ENCODE measurements at places on chromosomes 11 and 22.

DNA sequence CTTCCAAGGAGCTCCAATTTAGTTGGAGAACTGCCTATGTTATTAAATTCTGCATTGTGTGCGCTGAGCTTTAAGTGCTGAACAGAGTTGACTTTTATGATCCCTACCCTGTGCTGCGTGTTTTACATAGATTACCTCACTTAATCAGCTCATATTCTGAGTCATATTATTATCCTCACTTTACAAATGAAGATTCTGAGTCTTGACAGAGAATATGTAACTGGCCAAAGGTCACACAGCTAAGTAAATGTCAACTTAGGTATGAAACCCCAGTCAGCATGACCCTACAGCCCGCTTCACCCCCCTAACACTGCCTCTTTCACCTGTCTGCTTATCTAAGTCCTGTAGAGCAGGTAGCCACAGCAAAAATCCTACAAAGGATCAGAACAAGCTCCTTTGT lies 19.8 kb upstream of the TMPRSS5 start:
- no peak for DNase-seq

GRCh38 chr22:31046539-31047226 lies 34.4 kb upstream of the SMTN start:
- no peak for DNase-seq

GRCh38 chr11:85828640-85828978 lies 17.7 kb upstream of the SYTL2 start:
- no peak for DNase-seq

- DNase-seq: peak; percentile 61
Measured at GRCh38 chr11:67006029-67006884, 16.7 kb upstream of the SYT12 start.

DNA sequence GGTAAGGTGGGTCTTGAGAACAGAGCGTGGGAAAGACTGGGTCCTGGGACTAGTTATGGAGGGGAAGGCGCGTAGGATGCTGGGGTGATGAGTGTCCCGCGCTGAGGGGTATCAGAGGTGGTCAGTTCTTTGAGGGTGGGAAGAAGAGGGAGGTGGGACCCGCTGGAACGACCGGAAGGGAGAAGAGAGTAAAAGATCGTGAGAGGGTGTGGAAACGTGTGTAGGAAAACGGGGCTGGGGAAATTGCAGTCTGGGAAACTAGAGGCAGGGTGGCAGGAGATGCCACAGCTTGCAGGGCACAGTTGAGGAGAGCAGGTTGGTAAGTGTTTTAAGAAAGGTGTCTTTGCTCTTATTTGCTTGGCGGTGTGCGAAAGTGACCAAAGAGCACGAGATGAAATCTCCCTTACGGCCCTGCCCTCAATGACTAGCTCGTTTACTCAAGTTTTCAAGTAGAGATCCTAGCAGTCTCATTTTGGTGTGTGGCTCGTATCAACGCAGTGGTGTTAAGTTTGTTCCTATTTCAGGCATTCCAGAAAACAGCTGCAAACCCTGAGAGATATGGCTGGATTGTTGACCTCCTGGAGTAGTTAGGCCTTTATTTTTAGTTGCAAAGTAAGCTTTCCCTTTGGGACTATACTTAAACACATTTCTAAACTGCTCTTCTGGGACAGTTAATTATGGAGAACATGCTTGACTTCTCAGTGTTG lies 615 bp downstream of the STT3A start:
- DNase-seq: peak; percentile 27

GRCh38 chr11:115889712-115890111 lies 385.5 kb upstream of the CADM1 start:
- DNase-seq: no peak

DNA sequence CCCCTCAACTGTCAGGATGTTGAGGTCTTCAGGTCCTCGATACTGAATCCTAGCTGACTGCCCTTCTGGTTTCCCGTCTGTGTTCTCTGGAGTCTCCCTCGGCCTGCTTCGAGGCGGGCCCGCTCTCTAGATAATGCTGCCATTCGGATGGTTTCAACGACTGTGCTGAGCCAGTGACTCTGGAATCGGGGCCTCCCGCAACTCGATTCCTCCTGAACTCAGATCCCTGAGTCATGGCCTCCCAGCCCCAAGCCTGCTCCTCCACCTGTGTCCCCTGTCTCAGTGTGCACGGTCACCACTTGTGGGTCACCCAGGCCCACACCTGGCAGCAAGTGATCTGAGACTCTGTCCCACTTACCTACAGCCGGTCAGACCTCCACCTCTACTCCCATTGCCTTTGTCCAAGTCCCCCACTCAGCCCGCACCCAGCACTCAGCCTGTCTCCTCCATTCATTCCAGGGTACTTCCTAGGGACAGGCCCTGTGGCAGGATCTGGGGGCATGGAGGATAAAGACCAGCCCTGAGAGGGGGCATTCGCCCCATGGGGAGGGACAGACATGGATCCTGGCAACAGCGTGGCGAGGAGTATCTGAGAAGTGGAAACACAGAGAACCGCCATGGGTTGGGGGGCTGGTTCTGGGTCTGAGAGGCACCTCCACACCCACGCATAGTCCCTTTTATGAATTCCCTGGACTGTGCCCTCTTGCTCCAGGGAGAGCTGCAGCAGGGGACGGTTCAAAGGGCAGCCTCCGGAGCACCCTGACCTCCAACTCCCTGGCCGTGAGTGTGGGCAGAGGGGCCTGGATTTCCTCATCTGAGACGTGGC lies 14.3 kb downstream of the MPST start:
- DNase-seq: no peak

DNA sequence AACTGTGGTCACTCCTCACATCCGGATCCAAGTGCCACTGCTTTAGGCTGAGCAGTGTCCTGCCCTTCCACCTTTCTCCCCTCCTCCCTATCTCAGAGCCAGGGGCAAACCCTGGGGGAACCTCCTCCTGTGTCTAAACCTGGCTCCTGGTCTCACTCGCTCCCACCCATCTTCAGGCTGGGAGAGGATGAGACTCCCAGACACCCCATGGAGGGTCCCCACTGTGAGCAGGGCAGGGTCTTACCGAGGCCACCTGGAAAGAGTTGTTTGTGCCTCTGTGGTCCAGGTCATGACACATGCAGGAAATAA lies 93.6 kb downstream of the PDE2A start:
- no peak for DNase-seq

- no peak for DNase-seq
Measured at GRCh38 chr11:32952421-32952820, 59.8 kb downstream of the QSER1 start.

- DNase-seq: peak; percentile 78
Measured at GRCh38 chr11:70111269-70112016, 33.3 kb downstream of the ANO1 start.

- no peak for DNase-seq
Measured at GRCh38 chr22:44930016-44930710, 79.6 kb downstream of the PHF21B start.

DNA sequence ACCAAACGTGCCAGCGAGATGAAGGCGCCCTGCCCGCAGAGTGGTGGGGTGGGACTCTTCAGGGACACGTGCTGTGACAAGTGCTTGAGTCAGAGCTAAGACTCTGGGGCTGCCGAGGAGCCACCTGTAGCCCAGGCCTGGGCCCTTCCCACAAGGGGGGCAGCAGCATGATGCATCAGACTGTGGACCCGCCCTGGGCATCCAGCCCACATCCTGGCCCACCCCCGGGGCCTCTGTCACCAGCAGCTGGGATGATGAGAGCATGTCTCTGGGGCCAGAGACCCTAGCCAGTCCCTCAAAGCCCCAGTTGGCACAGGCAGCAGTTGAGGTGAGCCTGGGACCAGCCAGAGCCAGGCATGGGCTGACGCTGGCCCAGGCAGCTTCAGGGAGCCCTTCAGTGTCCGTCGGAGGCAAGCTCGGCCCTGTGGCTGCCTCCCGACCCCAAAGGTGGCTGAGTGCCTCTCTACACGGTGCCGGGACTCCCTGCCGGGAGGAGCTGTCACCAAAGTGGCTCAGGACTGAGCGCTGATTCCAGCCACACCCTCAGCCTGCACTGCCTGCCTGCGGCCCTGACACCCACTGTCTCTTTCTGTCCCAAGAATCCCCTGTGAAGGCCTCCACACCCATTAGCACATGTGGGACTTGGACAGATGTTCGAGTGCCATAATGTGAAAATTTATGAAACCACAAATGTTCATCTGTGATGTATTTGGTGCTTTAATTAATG lies 41.3 kb downstream of the CDKN1C start:
- DNase-seq: no peak

DNA sequence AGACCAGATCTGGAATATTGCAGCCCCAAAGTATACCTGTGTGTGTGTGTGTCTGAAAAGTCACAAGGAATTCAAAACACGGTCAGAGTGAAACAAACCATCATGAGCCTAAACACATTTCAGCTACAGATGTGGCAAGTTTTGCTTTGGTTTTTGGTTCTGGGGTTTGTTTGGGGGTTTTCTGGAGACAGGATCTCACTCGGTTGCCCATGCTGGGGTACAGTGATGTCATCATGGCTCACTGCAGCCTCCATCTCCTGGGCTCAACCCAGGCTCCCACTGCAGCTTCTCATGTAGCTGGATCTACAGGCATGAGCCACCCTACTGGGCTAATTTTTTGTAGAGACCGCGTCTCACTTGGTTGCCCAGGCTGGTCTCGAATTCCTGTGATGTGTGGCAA lies 41.4 kb upstream of the PHF21A start:
- DNase-seq: no peak

DNA sequence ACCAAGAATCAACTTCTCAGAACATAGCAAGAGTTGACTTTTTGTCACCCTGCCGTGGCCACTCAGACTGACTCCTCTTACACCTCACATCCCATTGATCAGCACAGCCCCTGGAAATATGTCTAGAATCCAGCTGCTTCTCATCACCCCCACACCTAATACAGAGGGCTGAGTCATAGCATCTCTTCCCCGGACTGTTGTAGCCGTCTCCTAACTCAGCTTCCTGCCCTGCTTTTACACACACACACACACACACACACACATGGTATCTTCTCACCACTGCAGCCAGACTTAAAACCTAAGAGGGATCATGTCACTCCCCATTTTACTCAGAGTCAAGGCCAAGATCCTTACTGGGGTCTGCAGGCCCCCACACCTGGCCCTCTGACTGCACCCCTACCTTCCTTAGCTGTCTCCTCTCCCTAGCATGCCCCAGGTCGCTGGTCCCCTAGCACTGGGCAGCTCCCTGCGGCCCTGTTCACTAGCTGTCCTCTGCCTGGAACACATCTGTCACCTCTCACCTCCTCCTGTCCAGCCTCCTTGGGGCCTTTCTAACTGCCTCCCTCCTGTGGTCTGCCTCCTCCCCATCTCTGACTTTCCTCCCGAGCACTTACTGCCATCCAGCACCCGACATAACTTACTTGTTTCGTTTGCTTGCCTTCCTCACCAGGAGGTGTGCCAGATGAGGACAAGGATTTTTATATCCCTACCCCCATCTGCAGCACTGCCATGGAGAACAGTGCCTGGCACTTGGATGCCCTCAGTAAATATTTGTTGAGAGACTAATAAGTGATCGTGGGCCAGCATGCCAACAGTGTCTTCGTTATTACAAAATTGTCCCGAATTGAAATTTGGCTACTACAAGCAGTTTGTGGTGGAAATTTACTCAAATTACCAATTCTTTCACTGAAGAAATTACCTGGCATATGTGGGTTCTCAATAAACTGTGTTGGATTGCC lies 61.9 kb downstream of the BMAL1 start:
- peak; percentile 72 for DNase-seq

DNA sequence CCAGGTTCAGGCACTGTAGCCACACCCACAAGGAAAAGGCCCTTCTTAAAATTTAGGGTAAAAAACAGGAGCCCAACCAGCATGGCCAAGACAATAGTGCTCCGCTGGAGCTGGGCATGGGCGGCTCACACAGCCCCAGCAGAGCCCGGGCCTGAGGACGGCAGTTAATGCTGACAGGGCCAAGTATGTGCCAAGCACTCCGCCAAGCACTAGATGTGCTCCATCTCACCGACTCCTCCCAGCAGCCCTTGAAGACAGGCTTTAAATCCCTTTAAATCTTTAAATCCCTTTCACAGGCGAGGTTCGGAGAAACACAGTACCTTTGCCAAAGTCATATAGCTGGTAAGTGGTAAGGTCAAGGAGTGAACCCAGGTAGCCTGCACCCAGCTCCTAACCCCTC lies 4.8 kb downstream of the ARFGAP2 start:
- no peak for DNase-seq

DNA sequence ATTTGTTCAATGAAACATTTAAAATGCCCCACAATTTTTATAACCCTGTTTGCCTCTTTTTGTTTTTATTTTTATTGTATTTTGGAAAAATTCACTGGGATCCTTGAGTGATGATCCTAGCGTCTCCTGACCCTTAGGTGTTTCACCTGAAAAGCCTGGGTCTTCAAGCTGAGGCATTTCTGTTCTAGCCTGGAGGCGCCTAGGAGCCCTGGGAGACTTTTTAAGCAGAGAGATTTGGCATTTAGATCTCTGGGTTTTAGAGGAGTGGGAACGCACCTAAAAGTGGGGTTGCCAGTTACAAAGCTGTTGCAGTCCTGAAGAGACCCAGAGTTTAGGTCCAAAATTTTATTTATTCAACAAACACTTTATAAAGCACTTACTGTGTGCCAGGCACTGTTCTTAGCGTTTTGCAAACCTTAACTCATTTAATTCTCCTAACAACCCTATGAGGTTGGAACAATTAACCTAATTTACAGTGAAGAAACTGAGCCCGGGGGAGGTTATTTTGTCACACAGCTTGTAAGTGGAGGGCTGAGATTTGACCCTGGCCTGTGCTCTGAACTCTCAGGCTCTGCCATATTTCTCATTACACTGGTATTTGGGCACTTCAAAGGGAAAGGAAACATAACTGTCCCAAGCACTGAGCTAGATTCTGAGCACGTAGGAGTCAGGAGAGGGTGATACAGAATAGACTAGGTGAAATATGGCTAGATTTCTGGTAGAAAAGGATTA lies 834 bp upstream of the FADS1 start:
- no peak for DNase-seq

GRCh38 chr11:33000181-33000580 lies 15.5 kb upstream of the DEPDC7 start:
- peak; percentile 13 for DNase-seq

- DNase-seq: no peak
Measured at GRCh38 chr22:38739300-38740055, 16.3 kb downstream of the SUN2 start.

All from HTR-8/SVneo (cell line).